SK-N-SH (cell line): ENCODE measurements at places on chromosomes 3 and 15.

DNA sequence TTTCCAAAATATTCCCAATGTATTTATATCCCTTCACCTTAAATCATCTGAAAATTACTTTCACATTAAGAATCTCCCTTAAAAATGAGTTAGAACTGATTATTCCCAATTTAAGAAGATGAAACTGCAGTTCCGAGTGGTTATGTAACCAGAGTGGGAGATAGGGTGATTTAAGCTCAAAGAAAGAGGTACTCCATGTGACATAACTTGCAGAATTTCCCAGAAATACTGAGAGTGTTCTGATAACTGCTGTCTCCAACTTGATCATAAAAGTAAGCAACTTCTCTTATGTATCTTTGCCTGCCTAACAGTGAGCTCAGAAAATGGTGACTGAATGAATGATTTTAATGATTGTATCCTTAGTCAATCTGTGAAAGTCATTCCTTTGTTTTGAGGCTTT lies 32.3 kb downstream of the ARRDC4 start:
- DNase-seq, result no peak

DNA sequence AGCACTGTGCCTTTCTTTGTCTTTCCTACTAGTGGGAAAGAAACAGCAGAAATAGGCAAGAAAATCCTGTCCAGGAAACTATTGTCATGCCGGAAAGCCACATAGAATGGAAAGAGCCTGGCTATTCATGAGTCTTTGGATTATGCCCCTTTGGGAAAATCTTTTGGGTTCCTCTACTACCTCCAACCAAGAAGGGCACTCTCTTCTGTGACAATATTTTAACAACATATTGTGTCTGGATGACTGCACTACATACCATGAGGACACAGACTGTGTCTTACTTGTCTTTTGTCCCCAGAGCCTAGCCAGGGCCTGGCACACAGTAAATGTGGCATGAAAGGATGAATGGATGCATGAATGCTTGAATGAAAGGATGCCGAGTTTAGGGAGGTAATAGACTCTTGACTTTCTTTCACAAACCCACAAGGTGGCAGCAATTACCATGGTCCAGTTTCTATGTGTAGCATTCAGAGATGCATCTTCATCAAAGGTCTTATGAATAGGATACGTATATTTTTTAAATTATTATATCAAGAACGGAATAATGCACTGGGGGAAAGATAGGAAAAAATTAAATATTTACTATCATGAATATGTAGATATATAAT lies 30.3 kb downstream of the ARL14 start:
- peak; percentile 53 for DNase-seq

DNA sequence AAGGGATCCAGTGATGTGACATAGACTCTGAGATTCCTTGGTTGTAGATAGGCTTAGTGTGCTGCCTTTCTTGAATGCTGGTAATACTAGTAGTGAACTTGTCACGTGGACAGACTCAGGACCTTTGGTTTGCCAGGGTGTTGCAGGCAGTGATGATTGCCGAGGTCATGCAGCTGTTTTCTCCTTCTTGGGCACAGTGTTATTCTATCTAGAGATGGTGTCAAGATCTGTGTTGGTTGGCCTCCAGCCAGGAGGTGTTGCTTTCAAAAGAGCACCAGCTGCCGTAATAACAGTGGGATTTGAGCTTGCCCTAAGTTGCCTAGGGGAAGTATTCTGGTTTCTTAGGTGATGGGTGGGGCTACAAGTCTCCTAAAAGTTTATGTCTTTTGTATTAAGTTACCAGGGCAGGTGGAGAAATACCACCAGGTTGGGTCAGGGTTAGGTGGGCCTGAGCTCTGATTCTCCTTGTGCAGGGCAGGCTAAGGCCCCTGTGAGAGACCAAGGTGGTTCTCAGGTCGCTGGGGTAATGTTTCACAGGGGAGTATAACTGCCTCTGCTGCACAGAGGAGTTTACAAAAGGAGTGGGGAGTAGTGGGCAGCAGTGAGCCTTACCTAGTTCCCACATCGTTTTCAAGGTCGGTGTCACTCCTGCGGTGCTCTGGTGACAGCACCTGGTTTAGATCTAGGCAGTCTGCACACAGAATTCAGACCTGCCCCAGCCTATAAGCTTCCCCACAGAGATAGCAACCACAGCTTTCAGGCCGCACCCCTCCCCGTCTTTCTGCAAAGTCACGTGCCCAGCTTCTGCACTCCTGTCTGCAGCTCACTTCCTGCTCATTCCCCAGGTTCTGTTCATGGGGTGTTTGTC lies 350.3 kb downstream of the DOCK3 start:
- DNase-seq, result no peak

- peak; percentile 11 for DNase-seq
Observed at GRCh38 chr3:173529062-173529711, 131.6 kb downstream of the NLGN1 start.

DNA sequence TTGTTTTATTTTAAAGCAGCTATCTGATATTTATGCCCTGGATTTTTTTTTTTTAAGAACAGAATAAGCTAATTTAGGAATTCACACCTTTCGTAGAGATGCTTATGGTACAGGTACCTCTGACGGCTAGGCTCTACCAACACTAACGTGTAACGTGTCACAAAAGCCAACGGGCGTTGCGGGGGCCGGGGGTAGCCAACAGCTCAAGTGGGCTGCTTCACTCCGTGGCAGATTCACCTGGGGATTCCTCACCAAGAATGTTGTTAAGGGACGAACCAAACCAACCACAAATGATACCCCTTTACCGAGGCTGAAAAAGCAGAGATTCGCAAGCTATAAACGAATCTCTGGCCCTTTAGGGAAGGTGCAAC lies 1.0 kb downstream of the TMCC1 start:
- no peak for DNase-seq

GRCh38 chr3:27696906-27697305 lies 25.2 kb downstream of the EOMES start:
- no peak for DNase-seq

DNA sequence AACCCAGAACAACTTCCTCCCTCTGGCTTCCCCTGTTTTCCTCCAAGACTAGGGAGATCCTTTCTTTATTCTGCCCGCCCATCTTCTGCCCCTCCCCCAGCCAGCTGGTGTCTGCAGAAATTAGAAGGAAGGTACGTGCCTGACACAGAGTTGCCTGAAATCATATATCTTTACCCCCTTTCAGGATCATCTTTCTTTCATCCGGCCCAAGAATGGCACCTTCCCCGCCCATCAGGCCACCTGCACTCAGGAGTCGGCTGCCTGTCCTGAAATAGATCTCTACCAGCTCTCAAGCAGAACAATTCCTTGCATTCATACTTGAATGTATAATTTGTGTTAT lies 133.7 kb downstream of the VGLL4 start:
- no peak for DNase-seq

GRCh38 chr15:81645470-81645869 lies 271.5 kb upstream of the TMC3 start:
- no peak for DNase-seq

GRCh38 chr3:15498431-15499214 lies 22.9 kb downstream of the COLQ start:
- peak; percentile 74 for DNase-seq

GRCh38 chr3:45145223-45145622 lies 955 bp downstream of the CDCP1 start:
- DNase-seq, result peak; percentile 28

DNA sequence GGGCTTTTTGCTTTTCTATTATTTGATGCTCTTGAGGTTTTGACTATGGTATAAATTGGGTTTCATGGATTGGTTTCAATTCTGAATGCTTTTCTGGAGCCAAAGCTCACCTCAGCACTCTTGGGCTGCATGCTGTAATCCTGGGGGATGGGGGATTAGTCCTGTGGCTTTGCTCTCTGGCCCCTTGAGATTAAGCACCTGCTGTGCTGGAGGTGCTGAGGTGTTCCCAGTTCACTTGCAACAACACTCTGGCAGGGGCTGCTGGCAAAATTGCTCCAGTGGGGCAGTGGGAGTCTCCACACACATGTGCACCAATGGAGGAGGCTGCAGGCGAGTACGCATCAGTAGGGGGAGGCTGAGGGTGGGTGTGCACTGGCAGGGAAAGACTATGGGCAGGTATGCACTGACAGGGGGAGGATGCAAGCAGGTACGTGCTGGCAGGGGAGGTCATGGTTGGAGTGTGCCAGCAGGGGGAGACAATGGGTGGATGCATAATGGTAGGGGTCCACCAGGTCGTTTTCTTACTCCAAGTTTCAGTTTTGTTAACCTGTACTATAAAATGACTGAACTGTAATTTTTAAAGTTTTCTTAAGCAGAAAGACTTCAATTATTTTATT lies 489.2 kb downstream of the FGF12 start:
- peak; percentile 2 for DNase-seq

GRCh38 chr15:101047301-101047781 lies 128.2 kb downstream of the LRRK1 start:
- peak; percentile 4 for DNase-seq

DNA sequence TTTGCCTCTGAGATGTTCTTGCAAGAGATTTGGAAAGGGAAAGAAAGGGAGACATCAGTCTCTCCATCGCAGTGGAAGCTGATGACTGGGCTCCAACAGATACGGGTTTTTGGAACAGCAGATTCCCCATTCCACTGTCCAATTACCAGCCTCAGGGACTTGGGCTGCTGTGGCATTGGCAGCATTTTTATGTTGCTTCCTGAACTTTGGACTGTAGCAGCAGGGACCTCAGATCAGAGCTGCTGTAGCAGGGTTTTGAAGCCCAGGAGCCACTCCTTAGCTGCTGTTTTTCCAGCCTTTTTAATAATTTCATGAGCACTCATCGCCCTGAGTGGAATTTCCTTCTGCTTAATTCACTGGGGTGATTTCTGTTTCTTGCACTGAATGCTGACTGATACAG lies 135.7 kb upstream of the SLCO3A1 start:
- no peak for DNase-seq

DNA sequence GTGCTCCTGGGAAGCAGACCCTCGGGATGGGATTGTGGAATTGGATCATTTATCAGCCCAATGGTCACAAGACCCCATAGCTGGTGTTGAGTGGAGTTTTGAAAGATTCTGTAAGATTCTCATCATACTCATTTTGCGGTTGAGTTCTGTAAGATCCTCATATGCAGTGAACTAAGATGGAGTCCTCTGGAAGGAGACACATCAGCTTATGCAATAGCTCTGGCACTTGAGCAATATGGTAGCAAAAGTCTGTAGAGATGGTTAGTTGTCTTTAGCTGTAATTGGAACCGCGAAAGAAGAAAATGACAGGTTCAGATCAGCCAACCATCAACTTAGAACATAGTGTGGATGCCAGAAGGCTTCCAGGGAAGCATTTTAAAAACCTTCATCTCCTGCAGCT lies 184.5 kb upstream of the TSC22D2 start:
- no peak for DNase-seq

DNA sequence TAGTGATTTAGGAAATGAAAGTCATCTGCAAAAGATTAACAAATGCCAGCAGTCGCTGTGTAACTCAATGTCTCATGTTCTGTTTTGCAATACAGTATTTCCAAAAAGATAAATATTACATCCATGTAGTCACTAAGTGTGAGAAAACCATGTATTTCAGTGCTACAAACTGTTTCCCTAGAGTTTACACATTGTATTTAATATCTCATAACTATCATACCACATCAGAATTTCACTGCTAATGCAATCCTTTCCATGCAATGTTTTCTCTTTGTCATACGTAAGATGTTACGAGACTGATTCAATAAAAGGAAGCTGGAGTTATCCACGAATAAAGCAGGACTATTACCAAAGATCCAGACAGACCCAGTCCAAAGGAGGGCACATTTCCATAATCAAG lies 269.4 kb downstream of the GBE1 start:
- no peak for DNase-seq

- no peak for DNase-seq
Observed at GRCh38 chr3:161035711-161036110, 69.4 kb downstream of the B3GALNT1 start.

DNA sequence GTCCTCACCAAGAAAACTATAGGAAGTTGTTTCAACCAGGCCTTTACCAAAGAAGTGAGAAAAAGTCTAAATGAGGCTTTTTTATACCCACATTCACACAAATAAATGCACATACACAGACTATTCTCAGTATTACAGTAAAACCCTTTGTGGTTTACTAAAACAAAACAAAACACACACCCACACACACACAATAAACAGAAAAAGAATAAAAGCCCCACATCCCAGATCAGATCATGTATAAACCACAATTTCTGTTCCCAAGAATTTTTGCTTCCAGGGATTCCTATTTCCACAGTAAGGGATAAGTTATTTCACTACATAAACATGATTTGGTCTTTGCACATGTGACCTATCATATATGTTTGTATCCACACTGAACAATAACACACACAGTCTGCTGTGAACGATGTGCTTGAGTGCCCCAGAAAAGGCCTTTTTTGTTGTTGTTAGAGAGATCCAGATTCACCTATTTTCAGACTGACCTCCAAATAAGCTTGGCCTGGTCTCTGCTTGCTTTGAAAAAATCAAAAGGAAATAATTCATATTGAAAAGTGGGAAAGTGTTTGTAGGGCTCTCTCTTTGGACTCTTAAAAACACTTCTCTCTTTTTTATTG lies 283.4 kb upstream of the ATP11B start:
- no peak for DNase-seq

GRCh38 chr3:12325586-12326515 lies 37.0 kb downstream of the PPARG start:
- no peak for DNase-seq

DNA sequence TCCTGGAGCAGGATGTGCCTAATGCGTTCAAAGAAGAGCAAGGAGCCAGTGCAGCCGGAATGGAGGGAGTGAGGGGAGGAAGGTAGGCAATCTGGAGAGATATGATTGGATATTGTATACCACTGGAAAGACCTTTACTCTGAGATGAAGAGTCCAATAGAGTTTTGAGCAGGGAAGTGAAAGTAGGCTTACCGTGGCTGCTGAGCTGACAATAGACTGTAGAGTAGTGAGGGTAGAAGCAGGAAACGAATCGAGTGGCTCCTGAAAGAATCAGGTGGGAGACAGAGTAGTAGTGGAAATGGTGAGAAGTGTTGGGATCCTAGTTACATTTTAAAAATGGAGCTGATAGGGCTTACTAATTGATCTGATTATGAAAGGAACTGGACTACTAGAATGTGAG lies 51.8 kb upstream of the NUDT16 start:
- no peak for DNase-seq

- no peak for DNase-seq
Observed at GRCh38 chr15:51288143-51289065, 50.0 kb downstream of the CYP19A1 start.

DNA sequence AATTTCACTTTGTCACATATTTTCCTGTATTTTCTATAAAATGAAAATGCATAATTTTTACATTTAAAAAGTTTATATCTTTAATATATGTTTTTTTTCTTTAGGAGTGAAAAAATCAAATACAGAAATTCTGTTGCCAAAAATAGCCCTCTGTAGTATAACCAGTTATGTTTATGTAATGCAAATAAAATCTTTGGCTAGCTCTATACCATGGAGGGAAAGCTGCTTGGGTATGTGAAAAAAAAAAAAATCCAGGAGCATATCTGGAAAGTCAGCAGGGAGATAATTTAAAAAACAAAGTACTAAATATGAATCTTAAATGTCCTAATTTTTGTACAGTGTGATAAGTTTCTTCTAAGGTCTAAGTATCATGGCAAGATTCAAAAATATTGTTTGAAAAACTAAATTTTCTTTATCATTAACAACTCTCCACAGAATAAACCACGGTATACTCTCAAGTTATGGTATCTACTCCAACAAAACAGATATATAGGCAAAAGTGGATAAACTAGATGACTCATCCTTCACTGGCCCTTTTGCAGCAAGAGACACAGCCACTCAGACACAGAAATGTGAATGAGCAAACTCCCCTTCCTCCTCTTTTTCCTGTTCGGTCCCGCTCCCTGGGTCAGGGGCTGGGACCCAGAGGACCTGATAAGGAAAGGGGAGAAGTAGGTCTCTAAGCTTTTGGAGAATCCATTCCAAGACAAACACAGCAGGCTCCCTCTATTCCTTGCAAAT lies 66.6 kb downstream of the PDZRN3 start:
- DNase-seq, result no peak
